Fibroblast of the aortic adventitia (primary cell): ENCODE measurements at places on chromosomes 1 and 21.

DNA sequence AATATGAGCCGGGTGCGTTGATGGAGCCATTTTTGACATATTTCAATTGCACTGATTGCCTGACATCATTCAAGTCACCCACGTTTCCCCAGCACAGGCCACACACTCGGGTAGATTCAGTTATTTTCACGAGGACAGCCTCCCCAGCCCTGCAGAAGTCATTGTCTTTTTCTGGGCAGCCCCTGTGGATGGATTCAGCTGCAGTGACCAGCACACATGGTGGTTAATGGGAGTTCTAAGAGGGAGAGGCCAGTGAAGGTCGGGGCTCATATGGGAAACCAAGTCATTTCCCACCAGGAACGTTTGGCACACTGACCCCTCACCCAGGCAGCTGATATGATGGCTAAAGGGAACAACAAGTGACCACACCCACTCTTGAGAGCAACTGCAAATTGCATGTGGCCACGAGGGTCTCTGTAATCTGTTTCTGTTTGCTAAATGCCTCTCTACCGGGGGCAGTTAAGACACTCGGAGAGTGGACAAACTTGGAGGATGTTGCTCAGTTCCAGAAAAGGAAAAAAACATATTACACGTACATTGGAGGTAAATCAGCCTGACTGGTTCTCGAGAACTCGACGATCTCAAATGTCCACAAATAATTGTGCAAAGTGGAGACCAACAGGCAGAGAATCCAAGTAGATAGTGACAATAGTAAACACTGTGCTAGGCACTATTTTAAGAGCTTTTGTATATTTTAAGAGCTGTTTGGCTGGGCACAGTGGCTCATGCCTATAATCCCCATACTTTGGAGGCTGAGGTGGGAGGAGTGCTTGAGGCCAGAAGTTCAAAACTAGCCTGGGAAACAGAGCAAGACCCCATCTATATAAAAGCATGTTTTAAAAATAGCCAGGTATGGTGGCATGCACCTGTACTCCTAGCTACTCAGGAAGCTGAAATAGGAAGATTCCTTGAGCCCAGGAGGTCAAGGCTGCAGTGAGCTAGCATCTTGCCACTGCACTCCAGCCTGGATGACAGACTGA, 167.2 kb upstream of the IRF2BP2 start:
- DNase-seq, result no peak

GRCh38 chr1:156676114-156676819, 940 bp downstream of the NES start:
- DNase-seq, result no peak

GRCh38 chr1:165173818-165174217, 182.7 kb downstream of the LMX1A start:
- DNase-seq, result no peak

DNA sequence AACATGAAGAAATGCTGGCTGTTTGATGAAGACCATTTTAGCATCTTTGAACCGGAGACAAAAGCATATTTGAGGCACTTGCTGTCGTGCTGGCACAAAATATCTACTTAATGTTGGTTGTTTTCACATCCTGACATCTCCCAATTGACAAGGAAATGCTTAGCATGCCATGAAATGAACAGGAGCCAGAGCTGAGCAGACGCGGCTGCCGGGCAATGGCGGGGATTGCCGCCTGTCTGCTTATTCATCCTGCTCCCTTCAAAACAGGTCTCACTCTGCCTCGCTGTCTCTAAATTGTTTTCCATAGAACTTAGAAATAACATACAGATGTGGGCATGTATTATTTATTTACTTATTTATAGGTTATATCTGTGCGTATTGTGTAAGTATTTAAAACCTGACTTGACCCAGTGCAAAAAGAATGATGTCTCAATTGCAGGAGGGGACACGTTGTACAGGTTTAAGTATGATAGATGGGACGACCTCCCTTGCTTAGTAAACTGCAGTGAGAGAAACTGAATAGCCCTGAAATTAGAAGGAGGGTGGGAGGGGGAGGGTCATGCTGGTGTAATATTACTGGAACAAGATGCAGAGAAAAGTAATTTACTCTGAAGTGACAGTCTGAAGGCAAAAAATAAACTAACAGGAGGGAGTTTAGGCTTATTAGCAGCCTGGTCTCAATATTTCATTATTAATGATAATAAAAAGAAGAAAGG, 590.4 kb upstream of the PLXNA2 start:
- DNase-seq, result peak; percentile 15

- DNase-seq, result no peak
Observed at GRCh38 chr1:55484173-55484572, 269.0 kb upstream of the USP24 start.

DNA sequence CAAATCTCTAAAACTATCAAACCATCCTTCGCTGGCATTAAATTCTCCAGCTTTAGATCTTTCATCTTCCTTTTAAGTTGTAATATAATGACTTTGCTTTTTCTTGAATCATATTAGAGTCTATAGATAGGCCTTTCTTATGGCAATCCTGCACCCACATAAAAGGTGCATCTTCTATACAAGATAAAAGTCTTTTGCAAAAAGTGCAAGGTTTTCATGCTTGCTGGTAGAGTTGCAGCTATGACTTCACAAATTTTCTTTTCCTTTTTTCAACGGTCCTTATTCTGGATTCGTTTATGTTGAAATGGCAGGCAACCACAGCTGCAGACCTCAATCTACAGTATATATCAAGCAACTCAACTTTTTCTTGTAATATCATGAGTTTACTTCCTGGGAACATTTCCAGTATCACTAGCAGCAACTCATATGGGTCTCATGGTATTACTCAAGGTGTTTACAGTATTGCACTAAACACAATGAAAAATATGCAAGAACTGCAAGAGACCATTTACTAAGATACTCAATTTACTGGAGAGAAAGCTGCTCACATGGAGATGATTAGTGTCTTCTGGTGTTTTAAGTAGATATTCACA, 22.1 kb downstream of the OMA1 start:
- DNase-seq, result peak; percentile 28

GRCh38 chr1:61372944-61373343, 290.6 kb downstream of the NFIA start:
- no peak for DNase-seq

- no peak for DNase-seq
Observed at GRCh38 chr1:115671176-115671934, 29.6 kb downstream of the VANGL1 start.

DNA sequence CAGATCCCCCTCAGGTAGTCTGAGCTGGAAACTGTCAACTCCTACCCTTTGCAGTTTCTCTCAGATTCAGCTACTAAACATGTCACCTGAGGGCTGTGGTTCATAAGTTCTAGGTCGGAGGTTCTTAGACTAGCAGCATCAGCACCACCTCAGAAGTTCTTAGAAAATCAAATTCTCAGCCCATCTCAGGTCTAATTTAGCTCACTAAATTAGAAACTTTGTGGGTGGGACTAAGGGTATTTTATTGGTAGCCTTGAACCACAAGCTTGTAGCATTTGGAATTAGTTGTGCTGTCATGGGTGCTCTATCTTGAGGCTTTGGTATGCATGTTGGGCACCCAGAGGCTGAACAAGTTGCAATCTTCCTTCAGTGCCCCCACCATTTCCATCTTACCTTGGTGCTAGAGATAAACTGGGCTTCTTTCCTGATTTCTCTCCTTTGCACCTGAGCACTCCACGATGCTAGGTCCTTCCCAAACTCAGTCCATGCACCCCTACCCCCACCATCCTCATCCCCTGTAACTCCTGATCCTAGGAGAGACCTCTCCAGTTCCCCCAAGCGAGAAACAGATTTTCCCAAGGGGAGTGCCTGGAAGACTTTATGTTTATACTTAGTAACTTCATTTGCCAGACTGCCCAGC, 54.2 kb downstream of the S1PR1 start:
- DNase-seq, result no peak

DNA sequence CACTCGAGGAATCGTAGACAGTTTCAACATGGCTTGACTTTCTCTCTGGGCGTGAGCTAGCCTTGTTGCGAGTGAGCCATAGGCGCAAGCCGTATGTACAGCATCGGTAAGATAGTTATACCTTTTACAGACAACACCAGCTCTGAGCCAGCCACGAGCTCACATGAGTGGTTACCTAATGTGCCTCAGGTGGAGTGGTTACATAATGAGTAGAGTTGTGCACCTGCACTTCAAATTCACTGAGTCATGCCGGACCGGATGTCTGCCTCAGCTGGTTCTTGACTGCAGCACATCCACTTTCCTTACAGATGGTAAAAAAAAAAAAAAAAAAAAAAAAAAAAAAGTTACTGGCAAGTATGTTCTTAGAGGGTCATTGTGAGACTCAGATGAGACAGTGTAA, 360.4 kb upstream of the NR5A2 start:
- DNase-seq, result no peak

GRCh38 chr1:36162680-36163239, 6.8 kb downstream of the MAP7D1 start:
- no peak for DNase-seq

DNA sequence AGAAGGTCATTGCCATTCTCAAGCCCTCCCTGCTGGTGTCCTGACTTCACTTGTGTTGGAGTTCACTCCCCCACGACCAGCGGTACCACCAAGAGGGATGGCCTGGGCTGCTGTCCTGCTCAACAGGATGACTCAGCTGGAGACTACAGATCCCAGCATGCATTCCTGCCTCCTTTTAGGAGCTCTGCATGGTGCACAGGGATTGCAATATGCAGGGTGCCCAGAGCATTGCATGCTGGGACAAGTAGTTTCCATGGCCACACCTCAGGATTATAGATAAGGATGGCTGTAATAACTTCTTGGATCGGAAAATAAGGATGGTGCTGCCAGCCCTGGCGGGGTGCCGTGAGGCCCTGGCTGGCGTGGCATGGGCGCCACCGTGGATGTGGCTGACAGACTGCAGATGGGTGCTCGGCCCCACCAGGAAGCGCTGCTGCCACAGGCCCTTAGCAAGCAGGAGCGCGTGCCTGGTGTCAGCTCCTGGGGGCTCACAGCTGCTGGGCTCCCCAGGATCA, 150.0 kb downstream of the CASZ1 start:
- DNase-seq, result peak; percentile 51

DNA sequence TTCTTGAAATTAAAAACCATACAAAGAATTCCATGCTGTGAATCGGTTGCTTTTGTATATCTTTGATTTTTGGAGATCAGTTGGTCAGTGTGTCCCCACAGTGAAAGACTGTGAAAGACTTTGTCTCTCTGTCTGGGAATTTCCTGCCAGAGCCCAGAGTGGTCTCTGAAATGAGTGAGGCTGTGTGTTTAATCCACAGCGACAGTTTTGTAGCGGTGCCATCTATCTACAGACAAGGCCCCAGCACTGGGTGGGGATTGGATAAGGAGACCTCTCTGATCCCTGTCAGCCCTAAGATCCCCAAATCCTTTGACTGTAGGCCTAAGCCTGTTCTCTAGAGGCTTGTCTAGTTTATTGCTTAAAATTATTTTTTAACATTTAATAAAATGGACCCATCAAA, 10.3 kb downstream of the GPR25 start:
- DNase-seq, result no peak

- DNase-seq, result no peak
Observed at GRCh38 chr1:77926561-77927357, 38.3 kb downstream of the NEXN start.

GRCh38 chr1:6260433-6260934, 414 bp downstream of the GPR153 start:
- no peak for DNase-seq

DNA sequence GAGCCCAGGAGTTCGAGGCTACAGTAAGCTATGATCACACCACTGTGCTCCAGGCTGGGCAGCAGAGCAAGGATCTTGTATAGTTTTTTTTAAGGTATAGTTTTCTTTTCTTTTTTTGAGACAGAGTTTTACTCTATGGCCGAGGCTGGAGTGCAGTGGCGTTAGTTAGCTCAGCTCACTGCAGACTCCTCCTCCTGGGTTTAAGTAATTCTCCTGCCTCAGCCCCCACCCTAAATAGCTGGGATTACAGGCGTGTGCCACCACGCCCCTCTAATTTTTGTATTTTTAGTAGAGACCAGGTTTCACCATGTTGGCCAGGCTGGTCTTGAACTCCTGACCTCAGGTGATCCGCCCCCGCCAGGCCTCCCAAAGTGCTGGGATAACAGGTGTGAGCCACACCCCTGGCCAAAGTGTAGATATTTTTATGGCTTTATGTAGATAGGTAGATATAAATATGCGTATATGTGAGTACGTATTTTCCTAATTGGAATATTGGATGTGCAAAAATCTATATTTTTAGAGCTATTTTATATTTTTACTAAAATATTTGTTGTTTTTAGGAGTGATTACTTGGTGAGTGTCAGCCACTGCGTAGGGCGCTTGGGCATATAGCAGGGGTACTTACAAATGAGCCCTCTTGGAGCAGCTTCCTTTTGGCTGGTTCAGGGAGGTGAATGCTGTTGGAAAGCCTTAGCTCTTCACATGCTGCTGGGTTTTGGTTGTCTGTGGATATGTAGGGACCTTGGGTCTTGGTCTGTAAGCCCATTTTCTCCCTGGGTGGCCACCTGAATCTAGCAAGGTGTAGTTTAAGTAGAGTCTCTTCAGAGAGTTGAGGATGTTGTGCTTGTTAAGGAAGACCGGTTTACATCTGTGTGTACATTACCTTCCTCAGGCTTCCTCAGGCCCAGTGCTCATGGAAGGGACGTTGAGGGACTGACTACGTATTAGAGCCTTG, 9.5 kb downstream of the KDM4A start:
- DNase-seq, result no peak

GRCh38 chr1:228487336-228488124, at the start of gene RNF187:
Gene RNF187 (plus strand): TSS chr1:228487382.
- DNase-seq, result peak; percentile 30

GRCh38 chr1:119956306-119956705, 60.0 kb upstream of the ADAM30 start:
- no peak for DNase-seq
